ENCODE measurements at places on chromosomes 2 and 18.

GRCh38 chr2:3585261-3586109, 9.4 kb upstream of the COLEC11 start:
- no peak for DNase-seq

DNA sequence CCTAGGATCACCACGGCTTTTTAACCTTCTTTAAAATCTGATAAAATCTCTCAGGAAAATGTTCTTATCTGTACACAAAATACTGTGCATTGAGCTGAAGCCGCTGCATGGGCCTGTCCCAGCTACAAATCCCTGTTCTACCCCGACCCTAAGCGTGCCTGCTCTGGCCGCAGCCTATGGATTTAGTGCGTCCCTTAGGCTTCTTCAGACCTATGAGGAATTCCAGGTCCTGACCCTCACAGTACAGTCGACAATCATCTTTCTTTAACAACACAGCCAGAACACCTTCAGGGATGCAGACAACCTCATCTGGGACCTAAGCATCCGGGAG, 477 bp upstream of the WDCP start:
- no peak for DNase-seq

DNA sequence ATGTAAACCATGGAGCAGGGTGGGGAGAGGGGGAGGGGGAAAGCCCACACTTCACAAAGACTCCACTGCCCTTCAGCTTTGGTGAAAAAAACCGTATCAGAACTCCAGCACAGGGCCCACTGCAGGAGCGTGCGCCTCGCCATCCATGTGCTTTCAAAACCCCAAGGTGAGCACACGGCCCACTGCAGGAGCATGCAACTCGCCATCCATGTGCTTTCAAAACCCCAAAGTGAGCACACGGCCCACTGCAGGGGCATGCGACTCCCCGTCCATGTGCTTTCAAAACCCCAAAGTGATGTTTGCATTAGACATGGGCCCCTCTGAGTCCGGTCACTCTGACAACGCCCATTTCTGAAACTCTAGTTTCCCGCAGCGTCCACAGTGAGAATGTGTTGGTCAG, 7.8 kb downstream of the TXNL4A start:
- DNase-seq = no peak

DNA sequence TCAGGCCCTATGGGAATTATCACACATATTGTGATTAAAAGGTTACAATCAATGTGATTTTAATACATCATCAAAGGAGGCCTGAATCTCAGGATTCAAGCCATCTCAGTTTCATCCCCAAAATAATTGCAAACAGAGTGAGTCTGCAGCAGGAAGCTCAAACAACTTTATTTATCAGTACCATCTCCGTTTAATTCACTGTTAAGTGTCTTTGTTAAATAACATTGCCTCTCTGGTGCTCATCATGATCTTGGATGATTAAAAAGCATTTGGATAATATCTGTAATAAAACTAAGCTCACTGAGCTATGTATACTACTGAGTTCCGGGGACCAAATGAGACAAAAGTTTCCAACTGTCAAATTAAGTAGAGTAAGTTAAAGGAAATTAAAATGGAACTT, 817.8 kb upstream of the CNTNAP5 start:
- no peak for DNase-seq

- no peak for DNase-seq
Measured at GRCh38 chr2:241673797-241674725, 12.6 kb downstream of the DTYMK start.

DNA sequence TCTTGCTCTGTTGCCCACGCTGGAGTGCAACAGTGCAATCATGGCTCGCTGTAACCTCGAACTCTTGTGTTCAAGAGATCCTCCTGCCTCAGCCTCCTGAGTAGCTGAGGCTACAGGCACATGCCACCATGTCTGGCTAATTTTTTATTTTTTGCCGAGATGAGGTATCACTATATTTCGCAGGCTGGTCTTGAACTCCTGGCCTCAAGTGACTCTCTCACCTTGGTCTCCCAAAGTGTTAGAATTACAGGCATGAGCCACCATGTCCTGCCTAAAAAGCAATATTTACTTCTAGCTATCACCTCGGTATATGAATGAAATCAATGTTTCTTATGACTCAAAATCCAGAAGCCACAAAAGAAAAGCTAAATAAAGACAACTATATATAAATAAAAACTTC, 2.2 kb downstream of the BUB1 start:
- no peak for DNase-seq

DNA sequence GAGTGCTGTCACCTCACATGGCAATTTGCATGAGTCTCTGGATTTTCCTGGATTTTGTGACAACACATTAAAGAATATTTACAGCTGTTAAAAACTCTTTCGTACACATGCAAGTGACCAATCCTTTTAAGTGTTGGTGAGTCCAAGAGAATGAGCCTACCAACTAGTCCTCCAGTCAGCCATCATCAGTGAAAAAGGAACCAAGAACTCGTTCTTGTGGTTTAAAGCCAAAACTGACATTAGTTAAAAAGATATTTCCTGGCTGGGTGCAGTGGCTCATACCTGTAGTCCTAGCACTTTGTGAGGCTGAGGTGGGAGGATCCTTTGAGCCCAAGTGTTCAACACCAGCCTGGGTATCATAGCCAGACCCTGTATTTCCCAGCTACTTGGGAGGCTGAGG, 215.4 kb upstream of the ITGA4 start:
- DNase-seq = no peak

DNA sequence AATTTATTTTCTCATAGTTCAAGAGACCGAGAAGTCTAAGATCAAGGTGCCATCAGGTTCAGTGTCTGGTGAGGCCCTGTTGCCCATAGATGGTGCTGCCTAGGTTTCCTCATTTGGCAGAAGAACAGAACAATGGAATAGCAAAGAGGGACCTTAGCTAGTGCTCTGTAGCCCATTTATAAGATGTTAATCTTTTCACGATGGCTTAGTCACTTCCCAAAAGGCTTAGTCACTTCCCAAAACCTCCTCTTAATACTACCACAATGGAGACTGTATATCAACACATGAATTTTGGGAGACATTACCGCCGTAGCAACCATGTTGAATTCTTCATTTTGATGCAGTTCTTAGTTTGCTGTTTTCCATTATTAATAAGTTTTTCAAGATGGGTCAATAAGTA, 246.3 kb upstream of the NRP2 start:
- no peak for DNase-seq

DNA sequence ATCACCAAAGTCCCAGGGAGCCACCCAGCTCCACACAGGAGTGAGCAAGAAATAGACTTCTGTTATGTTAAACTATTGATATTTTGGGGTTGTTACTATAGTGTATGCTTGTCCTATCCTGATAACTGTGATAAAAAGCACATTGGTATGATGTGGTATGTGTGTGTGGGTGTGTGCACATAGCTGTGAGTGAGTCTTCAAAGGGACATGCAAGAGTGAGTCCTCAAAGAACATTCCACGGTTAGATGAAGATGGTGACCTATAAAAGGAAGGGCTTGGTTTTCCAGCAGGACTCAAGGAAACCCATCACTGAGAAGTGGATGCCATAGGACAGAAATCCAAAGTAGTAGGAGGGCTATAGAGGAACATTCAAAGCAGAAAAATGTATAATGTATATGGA, 342.9 kb downstream of the TSN start:
- no peak for DNase-seq

DNA sequence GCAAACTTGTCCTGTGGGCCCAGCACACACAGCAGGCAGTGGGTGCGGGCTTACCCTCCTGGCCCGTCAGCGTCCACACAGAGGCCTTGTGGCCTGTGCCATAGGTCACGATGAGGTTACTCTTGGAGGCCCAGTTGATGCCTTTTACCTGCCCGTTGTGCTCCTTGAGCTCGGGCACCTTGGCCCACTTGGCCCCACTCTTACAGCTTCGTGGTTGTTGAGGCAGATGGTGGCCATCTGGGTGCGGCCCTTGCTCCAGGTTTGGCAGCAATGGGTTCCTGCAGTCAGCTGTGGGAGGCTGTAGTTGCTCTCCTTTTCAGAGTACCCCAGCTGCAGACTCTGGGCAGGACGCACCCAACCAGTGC, 45.5 kb upstream of the PTH2R start:
- no peak for DNase-seq

- no peak for DNase-seq
Measured at GRCh38 chr2:156602552-156602933, 166.4 kb downstream of the GPD2 start.

- DNase-seq = no peak
Measured at GRCh38 chr2:199144036-199144435, 313.7 kb downstream of the SATB2 start.

DNA sequence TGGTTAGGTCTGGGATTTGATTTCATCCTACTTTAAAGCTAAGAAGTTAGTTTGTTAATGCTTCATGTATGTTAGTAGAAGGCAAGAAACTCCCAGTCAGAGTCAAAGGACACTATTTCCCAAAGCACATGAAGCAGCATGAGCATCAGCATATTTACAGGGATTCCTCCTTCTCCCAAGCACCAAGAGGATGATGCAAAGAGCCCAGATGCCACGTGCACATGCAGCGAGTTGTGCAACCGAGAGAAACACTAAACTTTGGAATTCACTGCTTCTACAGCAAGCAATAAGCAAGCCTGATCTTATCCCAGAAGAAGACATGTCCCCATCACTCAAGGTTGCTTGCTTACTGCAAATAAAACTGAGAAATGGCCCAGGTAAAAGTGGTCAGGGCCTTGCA, 32.5 kb downstream of the CPO start:
- DNase-seq = no peak

Measured in cortex of kidney (tissue), 1 donor.